ENCODE measurements at places on chromosomes 3 and 15.

- no peak for DNase-seq
Observed at GRCh38 chr3:162161595-162161994, 665.0 kb downstream of the OTOL1 start.

GRCh38 chr3:132225664-132226063 is 91.5 kb upstream of the ACP3 start:
- DNase-seq = no peak

- no peak for DNase-seq
Observed at GRCh38 chr3:128548021-128548420, 55.0 kb upstream of the GATA2 start.

DNA sequence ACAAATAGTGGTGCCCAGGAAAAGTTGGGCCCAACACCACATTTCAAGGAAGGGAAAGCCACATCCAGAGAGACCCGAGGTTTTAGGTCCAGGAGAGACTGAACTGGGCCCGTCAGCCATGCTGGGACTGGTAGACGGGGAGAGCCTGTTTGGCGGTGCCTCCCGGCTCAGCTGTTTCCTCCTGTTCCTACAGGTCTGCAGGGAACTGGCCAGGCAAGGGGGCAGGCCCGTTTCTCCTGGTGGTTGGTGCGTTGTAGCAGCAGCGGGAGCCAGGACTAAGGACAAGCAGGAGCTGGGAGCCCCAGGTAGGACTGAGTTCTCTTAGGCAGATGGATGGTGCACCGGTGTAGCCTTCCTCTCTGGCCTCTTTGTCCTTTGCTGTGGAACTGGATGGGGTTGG is 3.9 kb downstream of the PRKCD start:
- DNase-seq = no peak

- DNase-seq = no peak
Observed at GRCh38 chr15:49190586-49190985, 20.5 kb downstream of the GALK2 start.

- peak; percentile 21 for DNase-seq
Observed at GRCh38 chr3:36911990-36912804, 32.7 kb downstream of the TRANK1 start.

- no peak for DNase-seq
Observed at GRCh38 chr3:180433152-180433551, 168.8 kb upstream of the TTC14 start.

DNA sequence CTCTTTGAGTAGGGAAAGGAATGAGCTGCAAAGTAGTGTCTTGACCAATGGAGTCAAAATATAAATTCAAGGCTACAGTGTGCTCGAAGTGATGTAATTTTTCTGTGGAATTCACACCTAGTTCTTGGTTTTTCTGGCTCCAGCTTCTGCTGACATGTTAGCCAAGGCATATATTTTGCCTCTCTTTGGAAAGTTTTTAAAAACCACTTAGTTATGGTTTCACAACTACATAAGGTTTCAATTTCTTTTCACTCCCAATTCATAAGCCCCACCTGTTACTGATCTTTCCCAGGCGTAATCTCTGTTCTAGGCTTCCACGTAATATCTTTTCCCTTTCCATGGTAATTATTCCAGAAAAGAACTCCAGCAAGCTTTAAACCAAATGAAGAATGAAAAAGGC is 46.9 kb downstream of the GADL1 start:
- no peak for DNase-seq

DNA sequence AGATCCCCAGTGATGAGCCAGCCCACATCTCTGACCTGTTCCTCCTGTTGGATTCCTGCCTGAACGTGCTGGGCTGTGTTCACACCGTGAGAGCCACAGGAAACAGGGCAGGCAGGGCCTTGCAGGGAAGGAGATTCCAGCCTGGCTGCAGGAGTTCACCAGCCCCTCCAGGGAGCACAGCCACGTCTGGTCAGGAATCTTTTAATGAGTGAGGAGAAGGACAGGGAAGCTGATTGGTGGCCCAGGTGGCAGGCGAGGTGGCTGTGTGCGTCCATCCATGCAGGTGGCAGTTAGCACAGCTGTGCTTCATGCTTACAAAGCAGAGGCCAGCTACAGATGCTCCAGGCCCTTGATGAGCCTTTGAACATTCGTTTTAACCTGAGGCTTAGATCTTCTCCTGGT is 10.5 kb downstream of the LRRK1 start:
- DNase-seq = no peak

- no peak for DNase-seq
Observed at GRCh38 chr3:87298111-87298718, 21.8 kb upstream of the POU1F1 start.

DNA sequence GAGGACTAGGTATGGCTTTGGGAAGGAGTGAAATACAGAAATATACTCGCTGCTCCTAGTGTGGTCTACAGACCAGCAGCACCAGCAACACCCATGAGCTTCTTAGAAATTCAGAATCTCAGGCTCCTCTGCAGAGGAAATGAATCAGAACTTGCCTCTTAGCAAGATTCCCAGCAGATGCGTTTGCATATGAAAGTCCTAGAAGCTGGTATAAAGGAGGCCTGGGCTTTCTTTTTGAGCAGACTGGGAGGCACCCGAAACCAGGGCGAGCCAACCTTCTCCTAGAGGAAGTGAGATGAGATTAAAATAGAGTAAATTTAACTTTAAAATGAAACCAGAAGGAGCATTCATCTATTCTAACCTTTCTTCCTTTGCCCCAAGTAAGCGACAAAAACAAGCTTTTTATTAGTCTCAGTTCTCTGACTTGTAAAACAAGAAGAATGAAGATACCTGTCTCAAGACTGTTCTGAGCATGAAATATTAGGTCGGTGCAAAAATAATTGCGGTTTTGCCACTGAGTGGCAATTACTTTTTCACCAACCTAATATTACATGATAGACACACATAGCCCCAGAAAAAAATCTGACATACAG is 140.0 kb downstream of the PDZRN3 start:
- DNase-seq = no peak

- DNase-seq = no peak
Observed at GRCh38 chr3:49629866-49630265, 44.3 kb upstream of the APEH start.
